ENCODE measurements at places on chromosomes 7 and 10.

DNA sequence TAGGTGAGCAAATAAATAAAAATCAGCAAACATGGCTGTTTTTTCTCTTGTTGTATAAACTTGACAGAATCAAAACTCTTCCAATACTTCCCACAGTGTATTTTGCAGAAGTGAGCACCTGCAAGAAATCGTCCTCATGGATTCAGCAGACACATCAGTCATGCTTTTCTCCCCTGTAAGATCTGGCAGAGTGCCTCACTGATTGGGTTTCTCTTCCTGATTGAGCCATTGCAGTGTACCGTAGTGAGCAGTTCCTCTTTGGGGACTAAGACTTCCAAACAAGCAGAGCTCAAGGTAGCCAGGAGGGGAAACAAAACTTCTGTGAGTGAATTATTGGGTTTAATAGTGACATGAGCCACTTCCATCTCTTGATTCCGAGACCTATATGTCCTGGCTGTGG lies 2.2 kb upstream of the CCDC3 start:
- no peak for DNase-seq

DNA sequence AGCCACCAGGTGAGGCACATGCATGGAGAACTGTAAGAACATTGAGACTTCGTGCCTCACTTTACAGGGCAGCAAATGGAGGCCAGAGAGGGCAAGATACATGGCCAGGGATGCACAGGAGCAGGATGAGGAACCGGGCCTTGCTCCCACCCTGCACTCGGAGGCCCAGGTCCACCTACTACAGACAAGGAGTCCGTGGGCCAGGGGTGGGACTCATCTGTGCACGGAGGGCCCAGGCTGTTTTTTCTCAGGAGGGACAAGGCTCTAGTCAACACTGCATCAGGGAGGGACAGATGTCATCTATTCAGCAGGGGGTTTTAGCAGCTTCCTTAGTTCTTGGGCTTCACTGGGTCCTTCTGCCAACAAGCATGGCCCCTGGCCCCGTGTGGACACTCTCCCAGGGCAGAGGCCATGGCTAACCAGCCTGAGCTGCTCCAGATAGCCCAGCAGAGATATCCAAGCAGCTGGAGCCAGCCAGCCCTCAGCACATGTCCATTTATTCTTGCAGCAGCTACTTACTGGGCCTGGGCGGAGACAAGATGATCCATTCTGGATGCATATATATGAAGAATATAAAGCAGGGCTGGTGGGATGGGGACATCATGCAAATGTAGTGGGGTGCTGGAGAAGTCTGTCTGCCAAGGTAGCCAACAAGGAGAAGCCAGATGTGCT lies 134.5 kb upstream of the RET start:
- DNase-seq, result no peak

GRCh38 chr10:100072514-100072913 lies 9.2 kb downstream of the CPN1 start:
- no peak for DNase-seq

GRCh38 chr7:10860516-10860915 lies 113.2 kb upstream of the PHF14 start:
- DNase-seq, result no peak

- DNase-seq, result no peak
Measured at GRCh38 chr7:130904031-130904757, 170.2 kb upstream of the KLF14 start.

All from nephron progenitor cell (in vitro differentiated cells).